ENCODE measurements at places on chromosomes 11 and 22. TPM values are rescaled to one million over a fixed set of nuclear protein-coding genes. Genes with fewer than 3 reads are reported as not detected.

IL18 gene
- not detected for total RNA-seq

CCDC87 gene
- total RNA-seq, result 0.23 TPM

FLRT1 gene
- total RNA-seq, result not detected

HDAC10 gene
- total RNA-seq, result 42.3 TPM

UPB1 gene
- 0.08 TPM for total RNA-seq

TCN1 gene
- not detected for total RNA-seq

PRSS23 gene
- total RNA-seq, result 4.0 TPM

CBLIF gene
- not detected for total RNA-seq

C11orf16 gene
- total RNA-seq, result not detected

TNNI2 gene
- total RNA-seq, result not detected

NLRP14 gene
- not detected for total RNA-seq

HTR3A gene
- total RNA-seq, result not detected

GNB1L gene
- total RNA-seq, result 14.5 TPM

DNA sequence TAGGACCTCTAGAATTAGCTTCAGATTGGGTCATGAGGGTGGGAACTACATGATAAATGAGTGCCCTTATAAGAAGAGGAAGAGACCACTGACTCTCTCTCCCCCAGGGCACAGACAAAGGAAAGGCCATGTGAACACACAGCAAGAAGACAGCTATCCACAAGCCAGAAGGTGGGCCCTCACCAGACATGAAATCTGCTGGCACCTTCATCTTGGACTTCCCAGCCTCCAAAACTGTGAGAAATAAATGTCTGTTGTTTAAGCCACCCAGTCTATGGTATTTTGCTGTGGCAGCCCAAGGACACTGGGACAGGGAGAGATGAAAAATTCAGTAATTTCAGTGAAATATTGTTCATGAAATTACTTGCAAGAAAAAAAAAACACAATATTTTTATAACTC is 5.9 kb downstream of the RBFOX2 start:
- no peak for DNase-seq

DNA sequence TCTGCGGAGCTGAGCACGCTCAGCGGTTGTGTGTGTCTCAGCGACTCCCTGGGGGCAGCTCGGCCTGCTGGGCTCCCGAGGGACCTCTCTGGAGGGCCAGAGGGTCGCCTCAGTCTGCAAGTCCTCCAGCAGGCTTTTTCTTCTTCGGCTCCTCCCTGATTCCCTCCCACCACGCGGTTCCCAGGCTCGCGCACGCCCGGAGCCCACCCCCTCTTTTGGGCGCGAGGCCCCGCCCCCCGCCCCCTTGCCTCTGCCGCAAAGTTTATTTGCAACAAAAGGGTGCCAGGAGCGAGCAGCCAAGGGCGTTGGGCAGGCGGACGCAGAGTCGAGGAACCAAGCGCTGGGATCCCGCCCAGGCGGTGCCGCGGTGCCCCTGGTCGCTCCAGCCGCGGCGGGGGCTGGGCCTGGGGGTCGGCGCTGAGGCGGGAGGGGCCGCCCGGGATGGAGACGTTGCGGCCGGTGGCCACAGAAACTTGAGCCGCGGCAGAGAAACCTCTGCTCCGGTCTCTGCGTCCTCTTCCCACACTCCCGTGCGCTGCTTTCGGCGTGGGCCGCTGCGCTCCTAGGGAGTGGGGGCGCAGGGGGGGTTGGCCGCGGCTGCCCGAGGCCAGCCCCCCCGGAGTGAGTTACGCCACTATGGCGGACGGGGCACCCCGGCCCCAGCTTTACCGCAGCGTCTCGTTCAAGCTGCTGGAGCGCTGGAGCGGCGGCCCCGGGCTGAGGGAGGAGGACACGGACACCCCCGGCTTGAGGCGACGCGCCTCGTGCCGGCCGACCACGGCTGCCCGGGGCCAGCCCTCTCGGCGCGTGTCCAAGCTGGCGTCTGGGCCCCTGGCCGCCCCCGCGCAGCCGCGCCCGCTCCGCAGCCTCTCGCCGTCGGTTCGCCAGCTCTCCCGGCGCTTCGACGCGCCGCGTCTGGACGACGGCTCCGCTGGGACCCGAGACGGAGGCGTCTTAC is at the start of gene ARHGEF17:
Gene ARHGEF17 (plus strand): TSS at position 274 of the 958 bp plus-strand sequence. CDS start 363 bp downstream, at position 637.
- peak; percentile 40 for DNase-seq

DNA sequence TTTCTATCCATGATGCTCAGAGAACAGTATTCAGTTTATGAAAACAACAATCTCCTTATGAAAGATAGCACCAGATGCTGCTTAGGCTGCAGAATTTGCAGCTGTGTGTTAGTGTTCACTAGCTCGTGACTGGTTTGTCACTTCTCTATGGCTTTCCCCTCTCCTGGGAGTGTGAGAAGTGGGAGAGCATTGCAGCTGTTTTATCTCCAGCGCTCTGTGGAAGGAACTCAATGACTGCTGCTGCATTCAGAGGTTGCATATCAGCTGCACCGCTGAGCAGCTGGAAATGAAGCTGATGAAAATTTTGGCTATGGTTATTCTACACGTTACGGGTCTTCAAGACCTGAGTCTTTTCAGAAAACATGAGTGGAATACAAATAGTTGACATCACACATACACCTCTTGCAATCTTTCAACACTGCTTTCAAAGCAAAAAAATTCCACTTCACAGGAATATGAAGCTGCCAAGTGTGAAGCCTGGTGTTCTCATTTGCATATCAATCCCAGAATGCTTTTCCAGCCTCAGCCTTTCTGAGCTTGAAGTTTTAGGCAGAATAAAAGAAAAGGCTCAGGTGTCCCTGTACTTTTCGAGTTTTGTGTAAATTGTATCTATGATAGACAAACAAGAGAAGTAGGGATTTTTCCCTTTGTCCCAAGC is 149.3 kb upstream of the DDI1 start:
- DNase-seq, result no peak

- DNase-seq, result no peak
Observed at GRCh38 chr11:46049325-46049897, 71.8 kb downstream of the PHF21A start.

DNA sequence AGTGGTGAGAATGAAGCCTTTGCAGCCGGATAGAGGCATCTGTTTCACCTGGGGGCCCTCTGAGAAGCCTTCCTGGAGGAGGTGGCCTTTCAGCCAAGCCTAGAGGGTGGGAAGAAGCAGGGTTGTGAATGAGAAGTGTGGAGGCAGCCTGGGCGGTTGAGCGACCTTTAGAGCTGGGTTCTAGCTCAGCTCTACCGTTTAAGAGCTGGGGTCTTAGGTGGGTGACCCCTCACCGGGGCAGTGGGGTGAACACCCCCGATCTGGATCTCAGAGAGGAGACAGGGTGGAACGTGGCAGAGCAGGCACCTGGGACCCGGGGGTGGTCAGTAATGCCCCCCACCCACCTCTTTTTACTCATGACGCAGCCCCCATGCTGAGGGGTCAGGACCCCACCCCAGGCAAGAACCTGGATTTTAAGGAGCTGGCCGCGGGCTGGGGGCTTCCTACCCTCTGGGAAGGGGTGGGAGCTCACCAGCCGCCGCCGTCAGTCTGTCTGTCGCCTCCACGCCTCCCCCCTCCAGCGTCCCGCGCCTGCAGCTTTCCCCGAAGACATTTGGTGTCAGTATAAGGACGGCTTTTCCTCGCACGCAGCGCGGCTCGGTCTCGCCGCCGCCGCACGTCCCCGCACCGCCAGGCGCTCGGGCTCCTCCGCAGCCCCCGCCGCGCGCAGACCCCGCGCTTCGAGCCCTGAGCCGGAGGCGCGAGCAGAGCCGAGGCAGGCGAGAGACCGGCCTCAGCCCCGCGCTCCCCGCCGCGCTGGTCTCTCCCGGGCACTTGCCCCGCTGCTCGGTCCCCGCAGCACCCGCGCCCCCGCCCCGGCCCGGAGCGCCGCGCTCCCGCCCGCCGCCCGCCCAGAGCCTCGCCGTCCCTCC is 13.3 kb upstream of the CACNA1I start:
- DNase-seq, result peak; percentile 29

GRCh38 chr22:44133901-44134571 is 46.7 kb upstream of the PARVG start:
- DNase-seq, result no peak

DNA sequence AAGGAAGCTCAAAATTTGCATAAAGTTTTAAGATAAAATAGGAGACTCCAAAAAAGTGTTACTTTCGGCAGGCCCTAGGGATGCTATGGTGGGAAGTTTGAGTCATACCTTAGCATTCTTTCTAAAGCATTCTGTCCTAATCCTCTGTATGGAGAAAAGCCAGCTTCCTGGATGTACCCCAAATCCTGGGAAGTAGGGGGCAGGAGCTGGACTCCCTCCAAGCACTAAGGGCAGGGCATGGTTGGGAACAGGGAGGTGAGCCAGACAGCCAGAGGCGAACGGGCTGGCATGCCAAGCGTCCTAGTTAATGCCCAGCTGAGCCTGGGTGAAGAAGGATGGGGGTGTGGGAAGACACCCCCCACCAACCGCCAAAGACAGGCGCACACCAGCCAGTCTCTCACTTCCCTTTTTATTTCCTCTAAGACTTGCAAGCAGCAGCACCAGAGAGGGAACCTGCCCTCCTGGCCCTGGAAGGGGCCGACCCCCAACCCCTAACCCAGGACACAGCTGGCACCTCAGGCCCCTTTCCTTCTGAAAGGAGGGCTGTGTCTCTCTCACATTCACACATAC is 23.9 kb downstream of the RTN4RL2 start:
- DNase-seq, result no peak

DNA sequence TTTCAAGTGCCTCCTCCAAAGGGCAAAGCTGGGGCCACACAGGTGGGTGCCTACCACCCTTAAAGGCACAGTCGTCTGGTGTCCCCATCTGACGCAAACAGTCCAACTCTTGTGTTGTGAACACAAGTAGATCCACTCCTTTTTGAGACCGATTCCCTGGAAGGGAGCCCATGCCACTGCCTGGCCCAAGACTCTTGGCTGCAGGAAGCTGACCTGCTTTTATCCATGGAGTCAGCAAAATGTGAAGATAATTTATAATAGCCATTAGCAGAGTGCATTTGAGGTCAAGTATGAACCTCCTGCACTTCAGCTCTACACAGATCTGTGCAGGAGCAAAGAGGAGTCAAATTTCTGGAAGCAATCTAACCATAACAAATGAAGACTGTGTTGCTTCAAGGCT is 68.5 kb downstream of the ADM start:
- DNase-seq, result no peak

DNA sequence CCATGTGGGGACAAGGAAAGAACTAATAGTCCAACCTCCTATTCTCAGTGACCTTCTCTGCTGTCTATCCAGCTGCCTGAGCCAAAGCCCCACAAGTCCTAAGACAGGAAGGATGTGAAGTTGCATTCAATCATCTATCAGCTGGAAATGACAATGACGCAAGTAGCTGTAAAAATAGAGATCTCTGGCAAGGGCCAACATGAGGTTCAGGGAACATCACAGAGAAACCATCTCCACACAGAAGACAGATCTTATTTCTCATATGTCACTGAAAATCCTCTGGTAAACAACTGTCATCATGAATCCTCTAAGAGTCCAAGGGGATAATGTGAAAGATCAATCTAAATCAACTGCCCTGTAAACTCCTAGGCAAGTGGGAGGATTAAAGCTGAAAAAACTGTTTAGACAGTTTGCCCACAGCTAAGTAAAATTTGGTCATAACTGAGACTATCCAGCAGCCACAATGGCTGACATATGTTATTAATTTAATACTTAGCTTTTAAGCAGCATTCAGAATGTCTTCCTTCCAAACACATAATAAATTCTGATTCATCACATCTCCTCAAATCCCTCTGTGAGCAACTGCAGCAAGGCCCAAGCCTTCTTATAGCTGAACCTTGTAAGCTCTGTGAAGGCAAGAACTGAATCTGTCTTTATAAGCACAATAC is 52.1 kb downstream of the ALG9 start:
- DNase-seq, result no peak

GRCh38 chr11:43555816-43556611 is 124.5 kb upstream of the HSD17B12 start:
- no peak for DNase-seq

- peak; percentile 85 for DNase-seq
Observed at GRCh38 chr22:39661842-39662685, 91.5 kb downstream of the CACNA1I start.

- no peak for DNase-seq
Observed at GRCh38 chr11:71197096-71197495, 55.3 kb downstream of the SHANK2 start.

DNA sequence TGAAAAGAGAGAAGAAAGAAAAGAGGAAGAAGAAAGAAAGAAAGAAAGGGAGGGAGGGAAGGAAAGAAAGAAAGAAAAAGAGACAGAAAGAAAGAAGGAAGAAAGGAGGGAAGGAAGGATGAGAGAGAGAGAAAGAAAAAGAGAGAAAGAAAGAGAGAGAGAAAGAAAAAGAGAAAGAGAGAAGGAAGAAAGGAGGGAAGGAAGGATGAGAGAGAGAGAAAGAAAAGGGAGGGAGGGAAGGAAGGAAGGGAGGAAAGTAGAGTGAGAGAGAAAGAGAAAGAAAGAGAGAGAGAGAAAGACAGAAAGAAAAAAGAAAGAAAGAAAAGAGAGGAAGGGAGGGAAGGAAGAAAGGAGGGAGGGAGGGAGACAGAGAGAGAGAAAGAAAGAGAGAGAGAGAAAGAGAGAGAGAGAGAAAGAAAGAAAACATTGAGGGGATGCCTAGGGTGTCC is 11.5 kb upstream of the RAC2 start:
- no peak for DNase-seq

- DNase-seq, result no peak
Observed at GRCh38 chr11:1234771-1235305, 12.0 kb downstream of the MUC5B start.

- DNase-seq, result no peak
Observed at GRCh38 chr11:110886288-110886970, 174.2 kb upstream of the ARHGAP20 start.

DNA sequence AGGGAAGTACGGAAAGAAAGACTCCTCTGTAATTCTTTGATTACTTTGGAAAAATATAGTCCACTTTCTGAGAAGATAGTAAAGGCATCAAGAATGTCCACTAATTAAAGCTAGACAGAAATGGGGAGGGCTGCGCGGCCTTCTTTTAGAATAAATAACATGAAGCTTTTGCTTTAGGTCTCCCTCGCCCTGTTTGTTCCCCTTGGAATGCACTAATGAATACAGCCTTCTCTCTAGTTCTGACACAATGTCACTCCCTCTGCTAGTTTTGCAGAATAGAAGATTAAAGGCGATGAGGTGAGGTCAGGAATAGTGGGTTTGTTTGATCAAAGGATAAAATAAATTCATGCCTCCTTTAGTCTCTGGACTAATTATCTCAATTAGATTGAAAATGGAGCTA is 543.9 kb downstream of the OPCML start:
- no peak for DNase-seq

GRCh38 chr11:15197696-15198095 is 83.0 kb downstream of the INSC start:
- DNase-seq, result no peak

Data from activated naive CD8-positive, alpha-beta T cell treated with anti-CD3 and anti-CD28 coated beads for 36 hours (primary cell).